ENCODE measurements at places on chromosomes 7 and 10.
A peak's percentile ranks its signal among the peaks of the same experiment; 100 is the strongest.

GRCh38 chr7:105682341-105683060 lies 101.2 kb upstream of the EFCAB10 start:
- DNase-seq = peak; percentile 80

- no peak for DNase-seq
Observed at GRCh38 chr10:10209167-10209566, 808.5 kb upstream of the CELF2 start.

DNA sequence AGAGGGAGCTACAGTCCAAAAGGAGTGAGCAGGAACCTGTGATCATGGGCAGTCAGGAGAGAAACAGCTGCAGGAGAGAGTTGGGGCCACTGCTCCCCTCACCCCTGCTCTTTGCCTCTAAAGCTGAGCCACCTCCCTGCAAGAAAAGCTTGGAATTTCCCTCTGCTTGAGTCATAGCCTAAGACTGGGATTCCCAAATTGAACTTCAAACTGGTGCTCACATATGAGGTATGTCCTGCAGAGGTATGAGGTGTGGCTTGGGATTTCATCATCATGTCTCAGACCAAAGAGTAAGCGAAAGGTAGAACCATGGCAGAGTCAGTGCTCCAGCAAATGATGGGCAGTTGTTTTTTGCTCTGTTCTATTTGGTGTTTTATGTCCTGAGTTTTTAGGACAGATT lies 237.1 kb upstream of the NRP1 start:
- peak; percentile 4 for DNase-seq

GRCh38 chr10:6336016-6336415 lies 133.3 kb downstream of the PFKFB3 start:
- no peak for DNase-seq

DNA sequence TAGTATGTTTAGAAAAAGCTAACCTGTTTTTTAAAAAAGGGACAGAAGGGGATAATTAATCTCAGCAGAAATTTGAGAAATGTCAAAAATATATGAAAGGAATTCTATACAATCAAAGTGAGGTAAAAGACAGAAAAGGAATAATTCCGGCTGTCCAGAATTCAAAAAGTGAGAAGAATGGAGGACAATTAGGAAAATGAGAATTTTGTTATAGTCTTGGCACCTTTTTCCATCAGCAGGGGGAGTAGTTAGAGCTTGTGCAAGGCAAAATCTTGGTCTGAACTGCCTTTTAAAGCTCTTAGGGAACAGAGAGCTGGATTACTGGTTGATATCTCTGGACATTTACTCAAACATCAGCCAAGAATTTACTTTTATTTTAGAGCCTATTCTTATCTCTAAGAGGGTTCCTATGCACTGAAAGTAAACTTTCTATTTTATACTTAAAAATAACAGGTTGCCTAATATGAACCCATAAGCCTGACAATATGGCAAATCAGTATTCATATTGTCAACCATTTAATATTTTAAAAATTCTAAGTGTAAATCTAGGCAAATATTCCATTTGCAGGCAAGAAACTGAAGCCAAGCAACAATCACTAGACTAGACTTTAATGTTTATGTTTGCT lies 185.6 kb downstream of the ANK3 start:
- peak; percentile 81 for DNase-seq

- peak; percentile 90 for DNase-seq
Observed at GRCh38 chr10:100997360-100998182, 2.0 kb upstream of the LZTS2 start.

GRCh38 chr7:64869121-64869725 lies 33.9 kb upstream of the ZNF273 start:
- no peak for DNase-seq

DNA sequence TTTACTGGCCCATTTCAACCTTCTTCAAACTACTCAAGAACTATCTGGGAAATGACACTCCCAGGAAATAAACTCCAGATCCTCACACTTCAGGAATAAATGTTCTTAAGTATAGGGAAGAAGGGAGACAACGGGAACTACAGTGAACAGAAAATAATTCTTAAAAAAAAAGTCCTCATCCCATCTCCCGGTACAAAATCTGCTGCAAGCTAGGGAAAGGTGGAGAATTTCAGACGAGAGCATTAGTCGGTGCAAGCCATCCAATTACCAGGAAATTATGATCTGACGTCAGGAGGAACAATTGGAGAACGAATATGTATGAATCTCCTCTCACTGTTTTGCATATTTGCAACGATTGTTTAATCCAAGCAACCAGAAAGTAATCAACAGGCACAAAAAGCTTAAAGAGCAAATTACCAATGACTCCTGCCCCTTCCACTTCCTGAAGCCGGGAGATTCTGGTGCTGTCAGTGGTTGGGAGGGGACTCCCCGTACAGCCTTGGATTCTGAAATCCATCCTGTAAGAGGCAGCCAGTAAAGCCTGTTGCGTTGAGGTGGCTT lies 15.1 kb upstream of the GATA3 start:
- no peak for DNase-seq

DNA sequence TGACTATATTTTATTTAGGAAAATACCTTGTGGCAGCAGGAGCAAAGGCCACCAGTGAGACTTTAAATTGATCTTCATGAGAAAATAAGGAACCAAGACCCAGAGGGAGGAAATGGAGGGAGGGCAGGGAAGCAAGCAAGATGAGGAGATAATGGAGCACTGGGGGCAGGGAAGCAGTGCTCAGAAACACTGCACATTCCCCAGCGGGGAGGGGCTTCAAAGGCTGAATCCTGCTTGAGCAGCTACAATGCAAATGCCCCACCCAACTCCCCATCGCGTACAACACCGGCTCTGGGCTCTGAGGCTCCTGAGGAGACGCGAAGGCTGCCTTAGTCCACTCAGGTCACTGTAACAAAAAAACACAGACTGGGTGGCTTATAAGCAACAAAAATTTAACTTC lies 503.8 kb downstream of the GRID1 start:
- no peak for DNase-seq
